ENCODE measurements at places on chromosomes 12 and 14.

GRCh38 chr12:31310488-31310887 lies 15.5 kb downstream of the SINHCAF start:
- no peak for DNase-seq

- DNase-seq, result no peak
Observed at GRCh38 chr12:56229082-56229481, 769 bp upstream of the SLC39A5 start.

DNA sequence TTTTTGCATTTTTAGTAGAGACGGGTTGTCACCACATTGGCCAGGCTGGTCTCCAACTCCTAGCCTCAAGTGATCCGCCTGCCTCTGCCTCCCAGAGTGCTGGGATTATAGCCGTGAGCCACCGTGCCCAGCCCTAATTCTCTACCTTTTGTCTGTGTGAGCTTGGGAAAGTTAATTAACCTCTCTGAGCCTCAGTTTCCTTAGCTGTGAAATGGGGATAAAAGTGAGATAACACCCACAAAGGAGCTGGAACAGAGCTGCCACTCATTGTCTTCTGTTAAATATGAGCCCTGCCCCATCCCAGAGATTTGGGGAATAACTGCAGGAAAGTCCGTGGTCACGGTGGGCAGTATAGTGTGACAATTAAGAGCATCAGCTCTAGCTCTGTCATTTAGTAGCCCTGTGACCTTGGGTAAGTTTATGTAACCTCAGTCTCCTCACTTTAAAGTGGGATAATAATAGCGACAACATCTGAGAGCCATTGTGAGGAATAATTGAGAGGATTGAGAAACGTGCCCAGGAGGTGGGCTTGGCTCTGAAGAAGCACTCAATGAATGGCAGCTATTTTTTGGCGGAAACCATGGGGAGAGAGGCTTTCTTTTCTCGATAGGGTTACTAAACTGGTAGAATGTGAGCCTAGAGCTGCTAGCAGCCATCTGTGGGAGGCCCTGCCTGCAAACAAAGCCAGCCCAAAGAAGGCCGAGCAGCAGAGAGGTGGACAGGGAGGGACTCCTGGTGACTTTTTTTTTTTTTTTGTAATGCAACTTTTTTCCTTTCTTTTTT lies 60.8 kb upstream of the MED13L start:
- no peak for DNase-seq

- no peak for DNase-seq
Observed at GRCh38 chr14:86311151-86311550, 781.2 kb downstream of the FLRT2 start.

GRCh38 chr12:102120564-102120873 lies 536 bp downstream of the PARPBP start:
- DNase-seq, result no peak

GRCh38 chr12:102564026-102564425 lies 83.7 kb upstream of the IGF1 start:
- no peak for DNase-seq

GRCh38 chr14:72513346-72513745 lies 380.6 kb downstream of the DPF3 start:
- DNase-seq, result no peak

- no peak for DNase-seq
Observed at GRCh38 chr14:101506926-101507835, 54.1 kb upstream of the DIO3 start.

DNA sequence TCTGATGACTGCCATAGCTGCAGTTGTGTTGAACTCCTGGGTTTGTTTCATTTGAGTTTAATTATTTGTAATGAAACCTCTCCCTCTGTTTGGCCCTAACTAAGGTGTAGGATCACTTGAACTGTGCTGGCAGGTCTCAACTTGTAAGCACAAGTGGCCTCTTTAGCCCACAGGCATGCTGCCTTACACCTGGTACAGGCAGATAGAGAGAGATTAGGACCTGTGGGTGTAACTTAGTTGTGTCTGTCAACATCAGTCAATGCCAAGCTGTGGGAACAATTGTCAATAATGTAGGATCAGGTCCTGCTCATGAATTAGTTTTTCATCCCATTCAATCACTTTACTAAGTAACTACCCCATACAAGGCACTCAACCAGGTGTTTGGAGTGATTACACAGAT lies 263.0 kb upstream of the G2E3 start:
- no peak for DNase-seq

GRCh38 chr14:92515546-92516343 lies 2.2 kb downstream of the RIN3 start:
- DNase-seq, result peak; percentile 45

DNA sequence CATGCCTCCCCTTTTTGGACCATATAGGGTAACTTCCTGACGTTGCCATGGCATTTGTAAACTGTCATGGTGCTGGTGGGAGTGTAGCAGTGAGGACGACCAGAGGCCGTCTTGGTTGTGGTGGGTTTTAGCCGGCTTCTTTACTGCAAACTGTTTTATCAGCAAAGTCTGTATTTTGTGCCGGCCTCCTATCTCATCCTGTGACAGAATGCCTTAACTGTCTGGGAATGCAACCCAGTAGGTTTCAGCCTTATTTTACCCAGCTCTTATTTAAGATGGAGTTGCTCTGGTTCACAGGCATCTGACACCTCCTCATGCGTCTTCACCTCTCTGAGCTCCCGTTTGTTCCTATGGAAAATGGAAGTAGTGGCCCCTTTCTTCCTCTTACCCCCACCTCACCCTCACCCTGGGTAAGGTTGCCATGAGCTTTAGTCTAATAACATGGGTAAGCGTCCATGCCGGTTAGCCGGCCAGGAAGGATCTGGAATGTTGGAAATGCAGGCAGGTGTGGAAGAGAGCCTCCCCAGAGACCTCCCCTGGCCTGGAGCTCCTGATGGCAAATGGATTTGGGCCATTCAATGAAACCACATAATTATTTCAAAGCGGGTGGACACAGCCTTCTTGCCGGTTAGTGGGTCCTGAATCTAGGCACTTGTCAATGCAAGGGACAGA lies 18.6 kb downstream of the HHIPL1 start:
- no peak for DNase-seq

DNA sequence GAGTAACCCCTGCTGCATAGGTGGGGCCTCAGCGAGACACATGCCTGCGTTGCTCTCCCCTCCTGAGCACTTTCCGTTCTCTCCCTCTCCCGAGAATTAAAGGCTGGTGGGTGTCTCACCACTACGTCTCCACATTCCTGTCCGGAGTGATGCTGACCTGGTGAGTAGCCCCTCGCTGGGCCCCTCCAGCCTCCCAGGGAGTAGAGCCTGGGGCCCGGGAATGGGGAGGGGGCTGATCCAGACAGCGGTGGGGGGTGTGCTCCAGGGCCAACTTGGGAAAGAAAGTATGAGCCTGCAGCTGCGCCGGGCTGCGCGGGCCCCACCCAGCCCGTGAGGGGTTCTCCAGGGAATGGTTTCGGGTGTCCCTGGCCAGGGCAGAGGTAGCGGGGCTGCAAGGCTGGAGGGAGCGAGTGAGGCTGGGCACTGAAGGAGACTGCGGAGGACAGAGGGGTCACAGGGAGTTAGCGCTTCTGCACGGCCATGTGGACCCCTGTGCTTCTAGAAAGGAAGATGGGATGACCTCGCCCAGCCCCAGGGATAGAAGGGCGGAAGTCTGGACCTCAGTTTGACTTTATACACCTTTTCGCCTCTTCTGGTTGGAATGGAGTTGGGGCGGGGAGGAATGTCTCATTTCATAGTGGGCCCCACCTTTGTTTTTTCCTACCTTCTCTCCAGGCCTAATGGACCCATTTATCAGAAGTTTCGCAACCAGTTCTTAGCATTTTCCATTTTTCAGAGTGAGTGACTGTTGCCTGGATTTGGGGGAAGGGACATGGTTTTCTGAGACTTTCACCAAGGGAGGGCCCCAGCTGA lies 22.5 kb downstream of the RHOF start:
- no peak for DNase-seq

- no peak for DNase-seq
Observed at GRCh38 chr14:82362452-82362851, 828.8 kb upstream of the SEL1L start.

DNA sequence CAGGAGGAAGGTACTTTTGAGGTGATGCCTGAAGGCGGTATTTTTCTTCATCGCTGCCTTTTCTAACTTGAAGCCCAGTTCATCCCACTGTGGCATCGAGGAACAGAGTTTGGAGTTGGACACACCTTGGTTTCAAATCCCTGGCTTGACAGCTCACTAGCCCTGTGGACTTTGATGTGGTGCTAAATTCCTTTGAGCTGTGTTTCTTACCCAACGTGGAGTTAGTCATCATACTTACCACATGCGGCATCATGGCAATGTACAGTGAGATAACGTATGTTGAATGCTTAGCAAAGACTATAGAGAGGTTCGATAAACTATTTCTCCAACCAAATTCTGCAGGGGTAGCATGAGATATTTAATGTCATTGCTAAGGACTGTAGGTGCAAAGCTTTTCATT lies 3.4 kb downstream of the PLEKHG3 start:
- DNase-seq, result no peak

- DNase-seq, result no peak
Observed at GRCh38 chr14:104681689-104682074, 7.7 kb upstream of the INF2 start.

DNA sequence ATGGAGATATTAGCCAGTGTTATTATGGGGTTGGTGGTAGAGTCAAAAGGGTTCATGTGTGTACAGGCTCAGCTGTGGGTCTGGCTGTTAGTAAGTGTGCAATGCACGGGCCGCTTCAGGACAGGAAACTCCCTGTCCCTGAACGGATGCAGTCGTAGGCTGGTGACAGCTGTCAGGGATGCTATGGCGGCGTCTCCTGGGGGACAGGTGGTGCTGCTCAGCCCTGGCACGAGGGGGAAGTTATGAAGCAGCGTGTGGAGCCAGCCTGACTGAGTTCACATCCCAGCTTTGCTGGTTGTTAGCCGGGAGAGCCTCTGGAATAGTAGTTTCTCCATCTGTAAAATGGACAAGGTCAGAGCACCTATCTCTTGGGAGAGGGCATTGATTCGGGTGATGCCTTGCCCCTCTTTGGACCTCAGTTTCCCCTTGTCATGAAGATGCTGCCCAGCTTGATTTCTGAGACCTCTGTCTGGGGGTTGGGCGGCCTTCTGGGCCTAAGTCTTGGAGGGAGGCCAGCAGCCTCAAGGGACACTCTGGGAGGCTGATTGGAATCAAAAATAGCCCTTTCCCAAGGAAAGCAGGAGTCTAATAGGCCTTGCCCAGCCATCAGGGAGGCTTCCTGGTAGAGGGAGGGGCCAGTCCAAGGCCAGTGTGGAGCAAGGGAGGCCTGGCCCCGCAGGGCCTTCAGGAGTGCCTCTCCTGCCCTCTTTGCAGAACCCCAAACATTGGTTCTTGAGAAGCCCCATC lies 7.1 kb downstream of the ASB2 start:
- DNase-seq, result peak; percentile 57

- DNase-seq, result no peak
Observed at GRCh38 chr12:56261503-56262232, 3.5 kb upstream of the ANKRD52 start.

DNA sequence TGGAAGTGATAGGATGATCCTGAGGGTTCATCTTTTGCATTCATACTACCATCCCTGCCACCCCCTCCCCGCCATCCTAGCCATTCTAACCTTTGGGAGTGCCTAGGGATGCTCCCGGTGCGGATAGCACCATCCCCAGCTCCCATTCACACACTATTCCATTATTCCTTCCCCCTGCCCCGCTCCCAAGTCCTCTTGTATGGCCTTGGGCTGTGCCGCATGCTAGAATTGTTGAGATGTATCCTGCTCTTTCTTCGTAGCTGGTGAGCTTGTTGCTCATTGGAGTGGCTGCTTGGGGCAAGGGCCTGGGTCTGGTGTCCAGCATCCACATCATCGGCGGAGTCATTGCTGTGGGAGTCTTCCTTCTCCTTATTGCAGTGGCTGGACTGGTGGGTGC lies 644 bp downstream of the TSPAN31 start:
- DNase-seq, result no peak

- peak; percentile 61 for DNase-seq
Observed at GRCh38 chr12:25459541-25459951, 93.5 kb downstream of the LMNTD1 start.

DNA sequence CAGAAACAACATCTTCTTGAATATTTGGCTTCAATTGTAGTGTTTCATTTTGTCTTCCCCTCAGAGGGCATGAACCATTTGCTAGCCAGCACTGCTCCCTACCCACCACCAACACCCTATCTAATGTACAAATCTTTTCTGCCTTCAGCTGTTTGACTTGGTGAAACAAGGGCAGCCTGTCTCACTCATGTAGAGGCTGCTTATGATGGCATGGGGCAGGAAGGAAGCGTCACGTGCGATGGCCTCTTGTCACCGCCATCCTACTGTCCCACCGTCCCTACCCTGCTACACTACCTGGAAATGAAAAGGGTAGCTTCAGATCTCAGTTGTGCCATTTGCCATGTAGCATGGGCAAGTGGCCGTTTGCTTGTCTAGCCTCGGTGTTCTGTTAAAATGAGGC lies 29.9 kb upstream of the LRTM2 start:
- no peak for DNase-seq

DNA sequence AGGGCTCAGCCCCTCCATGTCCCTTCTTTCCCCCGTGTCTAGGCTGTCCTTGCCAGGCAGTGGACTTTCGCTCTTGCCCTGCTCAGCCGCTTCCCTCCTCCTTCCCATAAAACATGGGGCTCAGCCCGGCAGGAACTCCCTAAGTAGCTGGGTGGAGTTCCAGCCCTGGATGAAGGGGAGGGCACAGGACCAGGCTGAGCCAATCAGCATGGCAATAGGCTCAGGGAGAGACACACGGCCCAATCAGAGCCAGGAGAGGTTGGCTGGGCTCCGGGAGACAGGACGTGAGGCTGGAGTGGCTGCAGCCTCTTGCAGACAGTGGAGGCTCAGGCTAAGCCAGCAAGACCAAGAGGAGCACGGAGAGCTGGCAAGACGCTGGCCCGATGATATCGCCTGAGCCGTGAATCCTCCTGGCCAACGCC lies 54.3 kb downstream of the GALNT9 start:
- no peak for DNase-seq

DNA sequence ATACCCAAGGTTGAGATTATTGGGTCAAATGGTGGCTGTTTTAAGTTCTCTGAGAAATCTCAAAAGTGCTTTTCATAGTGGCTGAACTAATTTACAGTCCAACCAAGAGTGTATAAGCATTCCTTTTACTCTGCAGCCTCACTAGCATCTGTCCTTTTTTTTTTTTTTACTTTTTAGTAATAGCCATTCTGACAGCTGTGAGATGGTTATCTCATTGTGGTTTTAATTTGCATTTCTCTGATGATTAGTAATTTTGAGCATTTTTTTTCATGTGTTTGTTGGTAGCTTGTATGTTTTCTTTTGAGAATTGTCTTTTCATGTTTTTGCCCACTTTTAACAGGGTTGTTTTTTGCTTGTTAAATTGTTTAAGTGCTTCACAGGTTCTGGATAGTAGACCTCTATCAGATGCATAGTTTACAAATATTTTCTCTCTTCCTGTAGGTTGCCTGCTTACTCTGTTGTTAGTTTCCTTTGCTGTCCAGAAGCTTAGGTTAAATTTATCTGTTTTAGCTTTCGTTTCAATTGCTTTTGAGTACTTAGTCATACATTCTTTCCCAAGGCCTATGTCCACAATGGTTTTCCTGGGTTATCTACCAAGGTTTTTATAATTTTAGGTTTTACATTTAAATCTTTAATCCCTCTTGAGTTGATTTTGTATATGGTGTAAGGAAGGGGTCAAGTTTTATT lies 881.3 kb upstream of the SEL1L start:
- DNase-seq, result no peak

- DNase-seq, result peak; percentile 86
Observed at GRCh38 chr14:95495538-95496025, 20.9 kb downstream of the SYNE3 start.

- no peak for DNase-seq
Observed at GRCh38 chr14:42742084-42742483, 1135.4 kb downstream of the LRFN5 start.

- no peak for DNase-seq
Observed at GRCh38 chr14:105150368-105151083, 18.1 kb downstream of the JAG2 start.

GRCh38 chr12:5872745-5873144 lies 72.3 kb downstream of the ANO2 start:
- DNase-seq, result no peak

GRCh38 chr14:69519204-69520100 lies 34.9 kb downstream of the PLEKHD1 start:
- no peak for DNase-seq
